Epithelial cell of prostate (primary cell): ENCODE measurements at places on chromosomes 3 and 15.

DNA sequence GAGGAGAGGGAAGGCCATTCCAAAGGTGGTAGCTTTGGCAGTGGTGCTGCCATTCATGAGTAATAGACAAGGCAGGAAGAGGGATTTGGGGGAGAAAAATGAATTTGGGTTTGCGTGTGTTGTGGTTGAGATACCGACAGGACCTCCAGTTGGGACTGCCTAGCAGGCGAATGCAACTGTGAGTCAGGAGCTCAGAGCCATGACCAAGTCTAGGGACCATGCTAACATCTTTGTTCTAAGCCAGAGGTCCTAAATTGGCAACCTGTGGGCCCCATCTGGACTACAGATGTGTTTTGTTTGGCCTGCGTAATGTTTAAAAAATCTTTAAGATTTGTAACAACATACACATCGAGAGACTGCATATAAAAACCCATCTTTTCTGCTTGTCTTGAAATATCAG lies 61.6 kb downstream of the SAMMSON start:
- no peak for DNase-seq

- no peak for DNase-seq
These were observed 134.5 kb upstream of the WNT5A start for GRCh38 chr3:55621648-55622047.

DNA sequence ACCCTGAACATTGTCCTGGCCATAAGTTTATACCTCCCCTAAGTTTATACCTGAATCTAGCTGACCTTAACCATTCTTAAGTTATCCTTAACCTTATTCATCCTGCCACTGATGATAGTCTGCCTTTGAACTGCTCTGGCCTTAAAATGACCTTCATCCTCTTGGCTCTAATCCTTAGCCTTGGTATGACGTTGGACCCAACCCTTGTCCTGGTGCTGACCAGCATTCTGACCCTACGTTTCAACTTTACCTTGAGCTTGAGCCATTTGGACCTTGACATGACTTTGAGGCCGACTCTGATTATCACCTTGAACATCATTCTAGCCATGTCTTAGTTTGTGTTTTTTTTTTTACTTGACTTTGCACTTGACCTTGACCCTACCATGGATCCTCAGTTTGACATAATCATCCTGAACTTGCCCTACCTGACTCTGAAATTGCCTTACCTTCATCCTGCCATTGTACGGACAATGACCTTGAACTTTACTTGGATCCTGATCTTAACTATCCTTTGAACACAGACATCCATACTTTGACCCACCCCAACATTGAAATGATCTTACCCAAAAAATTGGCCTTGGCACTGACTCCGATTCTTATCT lies 61.1 kb upstream of the ACAD9 start:
- DNase-seq = no peak

- no peak for DNase-seq
These were observed 187.8 kb downstream of the TUSC7 start for GRCh38 chr3:116897382-116897781.

DNA sequence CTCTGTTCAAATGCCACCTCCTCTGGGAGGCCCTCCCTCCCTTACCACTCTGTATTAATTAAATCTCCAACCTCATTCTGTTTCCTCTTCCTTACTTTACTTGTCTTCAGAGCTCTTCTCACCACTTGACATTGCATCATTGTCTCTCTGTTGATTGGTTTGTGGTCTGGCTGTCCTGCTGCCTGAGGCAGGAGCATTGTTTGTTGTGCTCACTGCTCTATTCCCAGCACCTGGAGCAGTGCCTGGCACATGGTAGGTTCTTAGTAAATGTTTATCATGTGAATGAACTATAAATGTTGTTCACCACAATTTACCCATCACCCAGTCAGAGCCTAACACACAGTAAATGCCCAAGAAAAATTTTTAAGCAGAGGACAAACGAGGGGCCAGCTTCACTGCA lies 6.7 kb upstream of the BFSP2 start:
- peak; percentile 33 for DNase-seq

DNA sequence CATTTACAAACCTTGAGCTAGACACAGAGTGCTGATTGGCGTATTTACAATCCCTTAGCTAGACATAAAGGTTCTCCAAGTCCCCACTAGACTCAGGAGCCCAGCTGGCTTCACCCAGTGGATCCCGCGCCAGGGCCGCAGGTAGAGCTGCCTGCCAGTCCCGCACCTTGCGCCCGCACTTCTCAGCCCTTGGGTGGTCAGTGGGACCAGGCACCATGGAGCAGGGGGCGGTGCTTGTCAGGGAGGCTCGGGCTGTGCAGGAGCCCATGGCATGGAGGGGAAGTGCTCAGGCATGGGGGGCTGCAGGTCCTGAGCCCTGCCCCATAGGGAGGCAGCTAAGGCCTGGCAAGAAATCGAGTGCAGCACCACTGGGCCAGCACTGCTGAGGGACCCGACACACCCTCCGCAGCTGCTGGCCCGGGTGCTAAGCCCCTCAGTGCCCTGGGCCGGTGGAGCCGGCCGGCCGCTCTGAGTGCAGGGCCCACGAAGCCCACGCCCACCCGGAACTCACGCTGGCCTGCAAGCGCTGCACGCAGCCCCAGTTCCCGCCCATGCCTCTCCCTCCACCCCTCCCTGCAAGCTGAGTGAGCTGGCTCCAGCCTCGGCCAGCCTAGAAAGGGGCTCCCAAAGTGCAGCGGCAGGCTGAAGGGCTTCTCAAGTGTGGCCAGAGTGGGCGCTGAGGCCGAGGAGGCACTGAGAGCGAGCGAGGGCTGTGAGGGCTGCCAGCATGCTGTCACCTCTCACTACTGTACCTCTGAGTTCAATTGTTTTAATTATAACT lies 1213.9 kb downstream of the OTOL1 start:
- no peak for DNase-seq

DNA sequence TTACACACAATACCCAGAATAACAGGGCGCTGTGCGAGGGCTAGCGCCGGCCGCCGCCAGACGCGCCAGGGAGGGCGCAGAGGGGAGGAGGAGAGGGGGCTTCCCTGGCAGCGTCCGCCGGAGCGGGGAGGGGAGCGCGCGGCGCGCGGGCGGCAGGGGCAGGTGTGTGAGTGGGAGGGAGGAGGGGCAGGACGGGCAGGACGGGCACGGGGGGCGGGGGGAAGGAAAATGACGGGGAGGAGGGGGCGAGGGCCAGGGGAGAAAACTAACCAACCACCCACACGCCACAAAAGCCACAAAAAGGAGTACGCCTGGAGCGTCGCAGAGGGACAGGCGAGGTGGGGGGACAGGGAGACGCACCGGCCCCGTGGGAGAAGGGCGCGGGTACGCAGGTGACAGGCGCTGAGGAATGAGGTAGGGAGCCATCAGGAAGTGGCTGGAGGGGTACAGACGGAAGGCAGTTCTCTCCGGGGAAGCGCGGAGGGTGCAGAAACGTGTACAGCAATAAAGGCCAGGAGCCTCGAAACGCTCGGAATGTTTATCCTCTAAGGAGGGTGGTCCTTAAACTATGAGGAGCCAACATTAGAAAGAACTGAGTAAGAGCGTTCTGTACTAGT lies 610 bp upstream of the SATB1 start:
- no peak for DNase-seq

DNA sequence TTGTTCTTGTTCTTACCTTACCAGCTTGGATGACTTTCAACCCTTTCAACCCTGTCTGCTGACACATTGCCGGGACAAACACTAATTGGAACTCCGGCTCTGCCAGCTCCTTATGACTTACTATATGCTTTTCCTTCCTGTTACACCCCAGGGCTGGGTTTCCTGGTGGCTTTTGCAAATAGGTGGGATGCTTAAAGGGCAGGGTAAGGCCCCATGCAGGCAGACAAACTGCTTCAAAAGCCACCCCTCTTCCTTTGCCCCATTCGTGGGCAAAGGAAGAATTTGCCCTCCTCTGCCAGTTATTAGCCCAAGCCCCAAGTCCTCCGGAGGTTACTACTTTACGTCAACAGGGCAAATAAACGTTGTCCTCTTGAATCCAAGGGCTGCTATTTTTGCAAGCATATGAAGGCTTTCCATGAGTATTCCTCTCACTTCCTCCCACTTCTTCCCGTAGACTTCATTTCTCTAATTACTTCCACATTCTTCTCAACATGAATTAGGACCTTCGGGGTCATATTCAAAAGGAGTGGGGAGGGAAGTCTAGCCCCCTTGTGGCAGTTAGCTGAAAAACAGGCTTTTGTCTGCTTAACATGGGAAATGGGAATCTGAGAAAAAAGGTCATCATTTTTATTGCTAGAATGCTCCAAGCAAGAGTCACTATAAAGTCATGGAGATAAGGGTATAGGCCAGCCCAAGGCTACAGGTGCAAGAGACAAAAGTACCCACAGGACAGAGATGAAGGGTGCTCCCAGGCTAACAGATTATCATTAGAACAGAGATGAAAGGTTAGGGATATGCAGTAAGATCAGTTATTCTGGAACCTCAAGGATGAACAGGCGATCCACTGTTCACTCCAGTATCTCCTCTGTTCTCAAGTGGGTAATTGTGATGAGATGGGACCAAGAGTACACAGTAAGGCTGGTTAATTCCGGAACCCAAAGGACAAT lies 56.3 kb upstream of the FSTL1 start:
- DNase-seq = no peak

- no peak for DNase-seq
These were observed 904.2 kb downstream of the ROBO1 start for GRCh38 chr3:78863306-78864203.

- no peak for DNase-seq
These were observed 110.3 kb upstream of the MYO5C start for GRCh38 chr15:52405856-52406255.

DNA sequence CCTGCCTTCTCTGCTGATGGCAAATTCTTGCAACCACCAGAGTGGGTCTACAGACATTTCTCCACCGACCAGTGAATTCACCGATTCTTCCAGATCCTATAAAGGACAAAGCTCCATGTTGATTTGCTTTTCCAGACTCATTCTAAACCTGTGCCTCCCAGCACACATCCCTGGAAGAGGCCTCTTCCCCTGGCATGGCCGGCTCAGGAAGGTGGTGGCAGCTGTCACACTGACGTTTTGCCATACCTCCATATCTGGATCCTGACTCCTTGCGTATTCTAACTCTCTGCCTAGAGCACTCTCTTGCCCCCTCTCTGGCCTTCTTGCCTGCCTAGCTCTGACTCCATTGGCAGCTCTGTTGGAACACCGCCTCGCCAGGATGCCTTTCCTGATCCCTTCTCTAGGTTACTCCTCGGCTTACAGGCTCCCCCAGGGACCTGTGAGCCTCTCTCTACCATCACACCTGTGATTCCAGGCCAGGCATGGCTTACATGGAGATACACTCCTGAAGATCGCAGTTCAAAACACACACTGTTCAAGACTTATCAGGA lies 31.0 kb downstream of the SLCO2A1 start:
- DNase-seq = no peak

GRCh38 chr3:194485881-194486539 lies 792 bp downstream of the ATP13A3 start:
- no peak for DNase-seq

- no peak for DNase-seq
These were observed 27.3 kb upstream of the PRTG start for GRCh38 chr15:55770261-55770660.

DNA sequence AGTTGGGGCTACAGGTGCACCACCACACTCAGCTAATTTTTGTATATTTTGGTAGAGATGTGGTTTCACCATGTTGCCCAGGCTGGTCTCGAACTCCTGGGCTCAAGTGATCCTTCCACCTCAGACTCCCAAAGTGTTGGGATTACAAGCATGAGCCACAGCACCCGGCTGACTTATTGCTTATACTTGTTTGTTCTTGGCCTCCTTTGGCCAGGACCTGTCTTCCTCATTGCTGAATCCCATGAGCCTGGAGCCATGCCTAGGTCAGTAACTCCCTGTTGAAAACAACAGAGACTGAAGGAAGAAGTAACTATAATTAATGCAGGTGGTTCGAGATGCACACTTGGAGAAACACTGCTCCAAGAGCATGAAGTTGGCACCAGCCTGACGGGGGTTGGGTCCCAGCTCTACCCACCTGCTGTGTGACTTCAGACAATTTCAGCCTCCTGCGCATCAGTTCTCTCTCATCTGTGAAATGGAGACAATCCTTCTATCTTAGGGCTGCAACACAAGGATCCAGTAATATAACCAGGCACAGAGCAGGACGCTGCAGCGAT lies 38.9 kb downstream of the CPN2 start:
- DNase-seq = peak; percentile 34

DNA sequence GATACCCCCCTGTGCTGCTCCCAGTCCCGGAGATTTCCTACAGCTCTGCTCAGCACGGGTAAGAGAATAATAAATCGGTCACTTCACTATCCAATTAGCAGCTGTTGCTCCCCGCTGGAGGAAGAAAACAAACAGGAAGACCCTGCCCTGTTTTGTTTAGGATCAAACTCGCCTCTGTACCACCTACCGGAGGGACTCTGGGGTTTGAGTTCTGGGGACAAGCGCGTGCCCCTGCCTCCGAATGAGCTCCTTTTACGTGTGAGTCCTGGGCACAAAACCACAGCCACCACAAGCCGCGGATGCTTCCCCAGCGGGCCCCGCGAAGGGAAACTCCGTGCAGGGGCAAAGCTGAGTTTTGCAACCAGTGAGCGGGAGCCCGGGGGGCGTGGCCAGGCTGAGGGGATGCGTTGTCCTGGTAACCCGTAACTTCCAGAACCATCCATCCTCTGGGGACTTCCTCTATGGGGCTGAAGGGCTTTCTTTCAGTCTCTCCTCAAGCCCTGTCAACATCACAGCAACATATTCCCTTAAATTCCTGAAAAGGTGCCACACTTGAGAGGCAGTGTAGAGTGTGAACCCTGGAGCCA lies 315.7 kb upstream of the PROK2 start:
- no peak for DNase-seq

DNA sequence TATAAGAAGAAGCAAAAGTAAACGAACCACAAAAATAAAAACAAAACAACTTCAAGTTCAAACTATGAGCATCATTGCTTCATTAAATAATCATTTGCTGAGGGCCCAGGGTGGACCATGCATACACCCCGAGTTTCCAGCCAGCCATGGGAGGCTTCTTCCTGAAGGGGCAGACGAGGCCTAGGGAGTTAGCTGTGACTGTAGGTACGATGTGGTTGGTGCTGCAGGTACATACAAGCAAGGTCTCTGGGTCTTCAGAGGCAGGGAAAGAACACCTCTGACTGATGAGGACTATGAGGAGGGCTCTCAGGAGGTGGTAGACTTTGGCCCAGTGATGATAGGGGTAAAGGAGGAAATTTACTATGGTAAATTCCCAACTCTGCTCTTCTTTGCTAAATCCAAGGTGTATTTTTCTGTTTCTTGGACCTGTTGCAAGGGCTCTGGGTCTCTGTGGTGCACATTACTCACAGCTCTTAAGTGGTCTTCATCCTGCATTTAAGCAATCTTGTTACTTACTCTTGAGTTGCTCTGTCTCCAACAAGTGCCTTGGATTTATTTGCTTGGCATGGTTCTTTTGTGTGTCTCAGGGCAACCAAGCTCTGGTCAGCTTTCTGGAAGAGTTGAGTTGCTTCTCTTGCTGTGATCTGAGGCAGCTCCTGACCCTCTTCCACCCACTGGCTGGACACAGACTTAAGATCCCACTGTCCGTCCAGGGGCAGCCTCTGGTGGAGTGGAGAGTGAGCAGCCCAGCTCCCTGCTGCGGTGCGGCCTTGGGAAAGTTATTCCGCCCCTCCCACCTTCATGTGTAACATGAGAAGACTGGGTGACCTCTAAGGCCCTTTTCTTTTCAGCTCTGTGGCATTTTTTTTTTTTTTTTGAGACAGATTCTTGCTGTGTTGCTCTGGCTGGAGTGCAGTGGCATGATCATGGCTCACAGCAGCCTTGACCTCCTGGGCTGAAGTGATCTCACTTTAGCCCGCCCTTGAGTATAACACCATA lies 56.1 kb upstream of the KIF23 start:
- no peak for DNase-seq
